ENCODE measurements at places on chromosomes 2 and 18.

- ATAC-seq: no peak
These were observed 80.7 kb downstream of the PXDN start for GRCh38 chr2:1663621-1664020.

- no peak for ATAC-seq
These were observed 159.4 kb downstream of the ASB1 start for GRCh38 chr2:238585836-238586821.

- ATAC-seq: no peak
These were observed 16.8 kb upstream of the MYCN start for GRCh38 chr2:15923597-15923996.

DNA sequence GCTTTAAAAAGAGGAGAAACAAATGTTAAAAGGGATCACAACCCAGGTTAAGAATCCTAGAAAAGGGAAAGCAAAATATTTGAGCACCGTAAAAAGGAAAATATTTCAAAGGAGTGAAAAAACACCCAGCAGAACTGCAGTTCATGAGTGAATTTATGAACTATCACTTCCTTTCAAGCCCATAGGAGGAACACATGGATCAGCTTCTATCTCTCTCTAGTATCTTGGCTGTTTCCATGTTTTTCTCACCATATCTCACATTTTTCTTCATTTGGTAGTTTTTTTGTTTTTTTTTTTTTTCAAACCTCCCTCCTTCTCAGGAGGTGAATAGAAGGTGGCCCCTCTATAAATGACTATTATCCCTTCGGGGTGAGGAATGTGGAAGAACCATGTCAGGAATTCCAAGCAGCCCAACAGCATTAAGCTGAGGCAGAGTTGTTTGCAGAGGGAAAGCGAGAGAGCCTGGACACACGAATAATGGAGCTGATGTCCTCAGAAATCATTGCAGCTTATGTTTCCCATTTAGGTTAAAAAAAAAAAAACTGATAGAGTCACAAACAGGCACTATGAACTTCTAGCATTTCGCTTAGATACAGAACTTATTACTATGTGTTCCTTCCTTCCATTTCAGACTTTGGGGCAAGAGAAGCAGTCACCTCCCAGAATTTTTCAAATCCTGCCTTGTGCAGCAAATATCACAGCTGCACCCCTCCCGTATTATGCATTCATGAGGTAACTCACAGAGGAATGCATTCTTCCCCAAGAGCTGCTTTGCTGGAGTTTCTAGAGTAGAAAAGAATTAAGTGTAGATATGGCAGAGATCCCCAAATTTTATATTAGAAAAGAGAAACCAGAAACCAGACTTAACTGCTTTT lies 315.6 kb downstream of the IRS1 start:
- ATAC-seq: peak; percentile 90

- ATAC-seq: peak; percentile 39
These were observed 69.4 kb downstream of the LOXHD1 start for GRCh38 chr18:46587600-46587999.

- no peak for ATAC-seq
These were observed 73.1 kb upstream of the CXCR4 start for GRCh38 chr2:136191041-136191440.

DNA sequence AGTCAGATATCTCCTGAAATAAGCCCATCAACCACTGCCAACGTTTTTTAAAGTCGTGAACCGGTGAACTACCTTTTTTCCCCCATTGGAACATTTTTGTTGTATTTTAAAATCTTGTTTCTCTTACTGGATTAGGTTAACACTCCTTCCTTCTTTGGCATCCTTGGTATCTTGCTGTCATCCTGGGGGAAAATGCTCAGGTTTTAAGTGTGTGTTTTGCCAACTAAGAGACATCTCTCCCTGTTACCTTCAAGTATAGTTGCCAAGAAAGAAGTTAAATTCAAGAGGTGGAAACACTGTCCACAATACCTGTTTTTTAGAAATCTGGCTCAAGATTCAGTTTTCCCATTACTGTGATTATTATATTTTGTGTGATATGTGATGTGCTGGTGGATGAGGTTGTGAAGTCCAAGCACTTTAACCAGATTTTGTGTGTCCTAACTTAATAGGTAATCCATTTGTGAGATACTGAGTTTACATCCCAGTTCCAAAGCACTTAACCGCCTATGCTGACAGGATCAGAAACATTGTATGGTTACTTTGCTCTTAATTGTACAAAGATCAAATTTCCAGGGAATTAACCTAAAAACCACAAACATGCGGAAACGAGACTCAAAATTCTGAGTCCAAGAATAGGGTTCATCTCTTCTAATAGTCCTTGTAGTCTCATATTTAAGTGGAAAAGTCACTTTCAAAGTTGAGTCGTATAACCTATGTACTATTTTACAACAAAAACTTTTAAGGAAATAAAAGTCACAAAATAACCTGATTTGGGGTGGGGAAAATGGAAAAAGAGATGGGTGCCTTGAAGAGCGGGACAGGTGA lies 1.3 kb upstream of the SP3 start:
- ATAC-seq: no peak

GRCh38 chr18:31603315-31603714 lies 11.6 kb downstream of the TTR start:
- no peak for ATAC-seq

GRCh38 chr2:120425014-120425413 lies 79.1 kb downstream of the INHBB start:
- no peak for ATAC-seq

DNA sequence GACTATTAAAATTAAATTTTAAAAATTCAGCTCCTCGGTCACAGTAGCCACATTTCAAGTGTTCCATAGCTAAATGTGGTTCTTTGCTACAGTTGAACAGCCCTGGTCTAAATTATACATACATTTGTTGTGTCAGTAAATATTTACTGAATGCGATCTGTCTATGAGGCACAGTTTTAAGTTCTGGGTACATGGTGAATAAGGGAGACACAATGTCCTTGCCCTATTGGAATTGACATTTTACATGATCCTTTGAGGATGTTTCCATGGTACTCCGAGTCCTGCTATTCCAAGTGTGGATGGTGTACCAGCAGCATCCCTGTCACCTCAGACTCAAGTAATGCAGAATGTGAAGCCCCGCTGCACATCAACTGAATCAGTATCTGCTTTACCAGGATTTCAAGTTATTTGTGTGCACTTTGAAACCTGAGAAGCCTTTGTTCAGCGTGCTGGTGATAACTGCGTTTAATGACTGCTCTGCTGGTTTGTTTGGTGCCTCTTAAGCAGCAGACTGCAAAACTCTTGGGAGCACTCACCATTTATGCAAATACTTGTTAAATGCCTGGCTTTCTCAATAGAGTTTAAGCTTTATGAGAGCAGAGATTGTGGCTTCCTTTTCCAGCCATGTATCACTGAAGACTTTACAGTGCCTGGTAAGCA lies 1.5 kb downstream of the GALNT1 start:
- no peak for ATAC-seq

GRCh38 chr2:122808286-122808969 lies 1053.0 kb downstream of the TSN start:
- ATAC-seq: no peak

GRCh38 chr2:239171643-239172042 lies 229.2 kb downstream of the HDAC4 start:
- no peak for ATAC-seq

GRCh38 chr18:31576670-31577069 lies 15.0 kb upstream of the TTR start:
- ATAC-seq: peak; percentile 33

GRCh38 chr18:55981712-55982475 lies 393.9 kb upstream of the TCF4 start:
- ATAC-seq: no peak

DNA sequence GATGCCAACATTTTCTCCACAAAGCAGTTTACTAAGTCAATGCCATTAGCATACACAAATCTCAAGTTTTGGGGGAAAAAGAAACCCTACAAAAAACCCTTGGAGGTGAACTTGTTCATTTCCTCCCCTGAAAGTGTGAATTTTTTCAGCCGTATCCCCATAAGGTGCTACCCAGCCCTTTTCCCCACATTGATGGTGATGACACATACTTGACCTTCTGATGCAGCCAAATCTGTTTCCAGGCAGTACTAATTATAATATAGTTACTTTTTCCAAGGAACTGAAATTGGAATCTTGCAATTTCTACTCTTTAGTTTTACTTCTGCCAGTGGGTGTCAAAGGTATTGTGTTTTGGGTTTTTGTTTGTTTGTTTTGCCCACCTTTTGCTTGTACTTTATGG lies 474.5 kb downstream of the TGIF1 start:
- ATAC-seq: peak; percentile 71

DNA sequence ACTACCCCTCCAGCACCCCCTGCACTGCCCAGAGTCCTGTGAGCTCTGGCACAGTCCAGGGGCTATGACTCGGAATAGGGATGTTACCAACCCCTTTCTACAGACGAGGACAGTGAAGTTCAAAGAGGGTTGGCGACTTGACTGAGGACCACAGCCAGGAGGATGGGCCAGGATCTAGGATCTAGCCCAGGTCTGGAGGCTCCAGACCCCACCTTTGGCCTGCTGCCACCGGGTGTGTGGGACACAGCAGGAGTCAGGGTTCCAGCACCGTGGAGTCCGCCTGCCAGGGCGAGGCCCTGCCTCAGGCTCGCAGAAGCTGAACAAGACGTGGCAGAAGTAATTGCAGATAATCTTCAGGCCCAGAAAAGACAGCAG lies 37.9 kb upstream of the GPC1 start:
- ATAC-seq: no peak
